Left ventricle myocardium inferior (tissue), 1 donor: ENCODE measurements at places on chromosomes 12 and 14. TPM values are rescaled to one million over a fixed set of nuclear protein-coding genes. Genes with fewer than 3 reads are reported as not detected.

- DNase-seq, result no peak
- H3K4me3 ChIP-seq, result no peak overlapping the region
- no peaks in the 10 kb centered on the region for H3K4me1 ChIP-seq
- no peaks in the 10 kb centered on the region for H3K36me3 ChIP-seq
These were observed 200.3 kb upstream of the NAV3 start for GRCh38 chr12:77630344-77630743.

DNA sequence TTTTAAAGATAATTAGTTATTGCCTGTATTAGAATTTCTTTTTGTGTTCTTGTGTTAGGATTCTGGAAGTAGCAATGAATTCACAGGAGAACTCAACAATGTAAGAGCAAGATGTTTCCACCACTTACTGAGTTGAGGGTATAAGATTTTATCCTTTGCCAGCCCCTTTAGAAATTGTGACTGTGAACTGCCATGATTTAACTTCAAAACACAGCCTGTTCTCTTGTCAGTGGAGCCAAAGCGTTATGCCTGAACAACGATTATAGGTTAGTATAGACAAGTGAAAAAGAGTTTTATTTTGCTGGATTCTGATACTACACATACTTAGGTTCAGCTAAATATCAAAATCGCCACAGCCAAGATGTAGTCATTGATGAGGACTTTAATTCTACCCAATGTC lies 101.6 kb downstream of the CRADD start:
- peaks cover 73% of the 10 kb centered on the region for H3K4me1 ChIP-seq
- H3K4me3 ChIP-seq, result peak overlapping the region; percentile 32
- no peaks in the 10 kb centered on the region for H3K36me3 ChIP-seq
- peak overlapping the region; percentile 92 for H3K27ac ChIP-seq

- H3K4me3 ChIP-seq, result no peak overlapping the region
- H3K36me3 ChIP-seq, result peaks cover 80% of the 10 kb centered on the region
- H3K27ac ChIP-seq, result no peak overlapping the region
- no peak for DNase-seq
These were observed 28.0 kb downstream of the TRAFD1 start for GRCh38 chr12:112153181-112153892.

Gene PMEL
- 0.16 TPM for total RNA-seq

Gene GPR132
- 1.0 TPM for total RNA-seq

Gene ERBB3
- total RNA-seq, result 2.3 TPM

Gene PFDN5
- total RNA-seq, result 399 TPM

Gene CMKLR1
- 5.7 TPM for total RNA-seq

Gene SLC17A8
- total RNA-seq, result not detected
